NCI-H2081 (cell line): ENCODE measurements at places on chromosomes 7 and 10.

GRCh38 chr10:69797959-69798358 lies 3.7 kb upstream of the COL13A1 start:
- no peak for DNase-seq

DNA sequence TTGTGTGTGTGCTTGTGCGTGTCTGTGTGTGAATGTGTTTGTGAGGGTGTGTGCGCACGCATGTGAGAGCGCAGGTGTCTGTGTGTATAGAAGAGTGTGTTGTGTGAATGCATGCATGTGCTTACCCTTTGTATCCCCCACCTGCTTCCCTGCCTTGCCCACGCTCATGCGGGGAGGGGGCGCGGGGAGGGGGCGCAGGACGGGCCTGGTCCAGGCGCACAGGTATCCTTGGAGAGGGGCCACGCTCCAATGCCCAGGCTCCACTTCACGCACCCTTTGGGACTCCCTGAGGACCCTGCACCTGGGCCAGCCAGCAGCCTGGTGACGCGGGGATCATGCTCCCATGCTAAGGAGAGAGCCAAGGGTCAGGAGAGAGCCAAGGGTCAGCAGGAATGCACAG lies 47.9 kb upstream of the EN2 start:
- DNase-seq: no peak

DNA sequence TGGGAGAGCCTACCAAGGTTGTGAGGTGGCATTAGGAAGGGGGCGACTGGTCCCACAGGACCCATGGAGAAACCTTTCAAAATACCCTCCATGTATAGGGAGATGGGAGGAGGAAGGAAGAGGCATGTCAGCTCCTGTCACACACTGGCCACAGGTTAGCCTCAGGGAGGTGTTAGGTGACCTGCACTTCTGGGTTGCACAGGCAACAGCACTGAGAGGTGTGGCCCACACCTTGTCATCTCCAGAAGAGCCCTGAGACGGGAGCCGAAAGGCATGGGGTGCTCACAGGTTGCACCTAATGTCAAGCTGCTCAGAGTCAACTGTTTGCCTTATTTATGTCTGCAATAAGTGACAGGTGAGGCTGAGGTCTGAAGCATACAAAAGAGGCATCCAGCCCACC lies 14.6 kb upstream of the USP6NL start:
- no peak for DNase-seq

DNA sequence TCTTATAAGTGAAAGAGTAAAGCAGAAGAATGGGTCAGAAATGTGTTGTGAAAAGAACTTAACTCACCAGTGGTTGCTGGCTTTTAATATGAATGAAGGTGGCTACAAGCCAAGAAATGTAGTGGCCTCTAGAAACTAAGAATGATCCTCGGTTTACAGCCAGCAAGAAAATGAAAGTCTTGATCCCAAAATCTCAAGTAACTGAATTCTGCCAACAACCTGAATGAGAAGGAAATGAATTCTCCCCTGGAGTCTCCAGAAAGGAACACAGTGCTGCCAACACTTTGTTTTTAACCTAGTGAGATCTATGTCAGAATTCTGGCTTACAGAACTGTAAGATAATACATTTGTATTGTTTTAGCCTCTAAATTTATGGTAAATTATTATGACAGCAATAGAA lies 193.0 kb downstream of the FZD1 start:
- no peak for DNase-seq

DNA sequence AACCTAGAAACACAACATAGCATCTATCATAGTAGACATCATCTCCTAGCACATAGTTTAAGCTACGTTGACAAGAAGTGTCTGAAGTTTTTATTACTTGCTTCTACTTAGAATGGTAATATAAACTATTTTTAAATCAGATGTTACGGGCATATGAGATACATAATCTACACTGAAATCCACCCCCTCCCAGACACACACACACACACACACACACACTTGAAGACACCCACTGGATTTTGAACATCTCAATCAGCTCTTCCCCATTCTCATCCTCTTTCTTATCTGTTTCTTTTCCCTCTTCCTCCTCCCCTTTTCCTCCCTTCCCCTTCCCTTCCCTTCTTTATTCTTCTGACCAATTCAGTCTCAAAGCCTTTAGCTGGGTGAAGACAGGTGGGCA lies 175.9 kb downstream of the PAXIP1 start:
- DNase-seq: no peak

DNA sequence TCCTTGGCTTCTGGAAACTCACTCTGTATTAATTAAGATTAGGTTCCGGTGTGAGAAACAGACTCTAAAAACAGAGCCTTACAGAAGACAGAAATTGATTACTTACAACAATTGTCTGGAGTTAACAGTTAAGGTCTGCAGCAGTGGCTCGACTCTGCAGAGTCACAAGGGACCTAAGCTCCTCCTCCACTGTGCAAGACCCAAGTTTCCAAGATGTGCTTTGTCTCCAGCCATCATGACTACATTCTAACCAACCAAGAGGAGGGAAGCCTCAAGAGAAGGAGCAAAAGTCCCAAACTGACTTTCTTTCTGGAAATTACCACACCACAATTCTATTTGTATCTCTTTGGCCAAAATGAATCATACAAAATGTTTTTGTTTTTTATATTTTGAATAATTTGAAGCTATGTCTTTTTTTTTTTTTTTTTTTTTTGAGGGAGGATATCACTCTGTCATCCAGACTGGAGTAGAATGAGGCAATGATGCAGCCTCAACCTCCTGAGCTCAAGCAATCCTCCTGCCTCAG lies 14.2 kb upstream of the ODAD2 start:
- no peak for DNase-seq

GRCh38 chr7:21642422-21642821 lies 99.6 kb downstream of the DNAH11 start:
- no peak for DNase-seq

DNA sequence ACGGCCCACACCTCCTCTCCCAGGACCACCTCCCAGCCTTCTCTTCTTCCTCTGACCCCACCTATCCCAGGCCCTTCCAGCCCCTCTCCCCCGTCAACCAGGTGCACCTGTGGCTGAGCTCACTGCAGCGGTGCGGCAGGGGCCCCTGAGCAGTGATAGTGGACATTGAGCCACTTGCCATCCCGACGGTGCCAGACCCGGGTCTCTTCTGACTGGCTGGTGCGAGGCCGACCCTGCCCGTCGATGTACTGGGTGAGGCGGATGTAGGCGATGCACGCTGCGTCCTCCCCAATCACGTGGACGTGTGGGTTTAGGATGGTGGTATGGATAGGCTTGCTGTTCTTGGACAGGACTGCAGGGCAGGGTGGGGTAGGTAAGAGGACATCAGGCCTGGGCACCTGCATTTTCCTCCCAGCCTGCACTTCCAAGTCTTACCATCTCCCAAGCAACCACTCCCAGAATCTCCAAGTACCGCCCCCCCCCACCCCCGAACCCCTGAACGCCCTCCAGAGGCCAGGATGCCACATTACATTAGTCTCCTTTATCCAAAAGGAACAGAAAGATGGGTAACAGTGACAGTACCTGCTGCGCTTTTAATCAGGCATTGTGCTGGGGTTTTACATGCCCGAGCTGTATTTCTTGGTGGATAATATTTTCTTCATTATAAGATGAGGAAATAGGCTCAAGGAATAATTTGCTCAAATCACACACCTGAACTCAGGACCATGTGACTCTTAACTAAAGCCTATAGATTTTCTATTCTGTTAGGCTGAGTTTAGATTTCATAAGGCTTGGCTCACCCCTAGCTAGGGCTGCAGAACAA lies 3.7 kb upstream of the NDST2 start:
- no peak for DNase-seq

- no peak for DNase-seq
Measured at GRCh38 chr10:35079763-35080162, 10.4 kb downstream of the CUL2 start.

- no peak for DNase-seq
Measured at GRCh38 chr10:23408330-23408976, 30.4 kb upstream of the OTUD1 start.
